ENCODE measurements at places on chromosomes 2 and 18.
A peak's percentile ranks its signal among the peaks of the same experiment; 100 is the strongest.

DNA sequence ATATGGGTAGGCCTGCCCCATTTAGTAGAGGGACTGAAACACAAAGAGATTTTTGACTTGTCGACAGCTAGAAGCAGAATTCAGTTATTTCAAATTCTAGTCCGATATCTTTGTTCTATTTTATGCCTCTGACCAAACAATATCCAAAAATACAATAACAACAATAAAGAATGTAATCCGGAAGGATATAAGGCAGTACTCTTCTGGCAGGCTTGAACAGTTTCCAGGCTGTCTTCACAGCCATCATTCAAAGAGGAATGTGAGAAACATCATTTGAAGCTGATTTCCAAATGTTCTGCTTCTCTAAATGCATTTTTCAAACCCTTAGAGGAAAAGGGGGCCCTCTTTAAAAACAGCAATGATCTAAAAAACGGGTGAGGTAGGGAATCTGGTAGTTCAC is 36.7 kb upstream of the SPTBN1 start:
- DNase-seq = no peak

DNA sequence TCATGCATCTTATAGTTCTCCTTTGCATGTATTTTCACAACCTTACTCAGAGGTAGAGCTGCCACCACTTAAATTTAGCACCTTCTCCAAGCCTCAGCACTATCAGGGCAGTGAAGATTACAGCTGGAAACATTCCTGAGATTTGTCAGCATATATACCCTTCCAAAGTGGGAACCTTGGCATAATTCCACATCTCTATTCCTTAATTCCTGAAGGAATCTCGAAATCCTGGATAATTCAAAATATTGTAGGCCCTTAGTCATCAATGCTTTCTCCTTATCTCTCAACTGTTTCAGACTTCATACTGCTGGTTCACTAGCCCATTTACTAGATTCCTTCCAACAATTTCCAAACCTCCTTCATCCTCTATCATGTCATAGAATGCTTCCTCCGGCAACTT is 87.4 kb downstream of the ITSN2 start:
- DNase-seq = no peak

DNA sequence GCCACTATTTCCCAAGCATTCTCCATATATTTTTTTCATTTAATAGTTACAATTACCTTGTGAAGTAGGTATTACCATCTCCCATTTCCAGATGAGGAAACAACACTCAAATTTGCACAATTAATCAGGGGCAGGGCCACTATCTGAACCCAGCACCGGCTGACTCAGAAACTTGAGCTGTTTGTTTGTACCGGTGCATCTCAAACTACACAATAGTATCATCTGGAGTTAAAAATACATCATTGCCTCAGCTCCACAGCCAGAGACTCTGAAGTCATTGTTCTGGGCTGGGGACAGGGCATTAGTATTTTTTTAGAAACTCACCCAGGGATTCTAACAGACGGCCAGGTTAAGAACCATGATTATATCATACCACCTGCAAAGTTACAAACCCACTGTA is 55.9 kb downstream of the CDCA7 start:
- DNase-seq = no peak

- DNase-seq = peak; percentile 98
These were observed 82.2 kb downstream of the ADD2 start for GRCh38 chr2:70685771-70686171.

DNA sequence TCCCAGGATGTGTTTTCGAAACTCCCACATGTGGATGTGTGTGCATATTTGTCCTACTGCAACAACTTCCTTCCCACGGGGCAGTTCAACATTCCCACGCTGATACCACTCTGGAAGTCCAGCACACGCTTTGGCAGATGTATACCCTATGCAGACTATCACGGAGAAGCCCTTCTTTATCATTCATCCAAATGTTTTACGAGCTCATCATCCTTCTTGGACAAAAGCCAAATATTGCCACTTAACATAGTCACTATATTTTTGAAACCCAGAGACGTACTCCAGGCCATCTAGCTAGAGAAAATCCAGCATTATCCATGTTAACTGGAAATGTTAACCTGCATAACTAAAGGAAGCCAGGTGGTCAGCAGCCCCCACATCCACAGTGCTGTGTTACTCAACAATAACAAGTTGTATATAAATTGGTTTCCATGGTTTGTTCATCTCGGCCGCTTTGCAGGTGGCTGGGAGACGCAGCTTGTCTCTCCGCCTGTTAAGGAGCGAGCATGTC is 131.5 kb downstream of the ZNF532 start:
- DNase-seq = no peak

GRCh38 chr2:129606496-129607270 is 372.8 kb upstream of the RAB6C start:
- no peak for DNase-seq

GRCh38 chr2:179936141-179936540 is 71.0 kb downstream of the CWC22 start:
- DNase-seq = no peak

GRCh38 chr2:104004821-104005220 is 849.1 kb upstream of the POU3F3 start:
- no peak for DNase-seq

DNA sequence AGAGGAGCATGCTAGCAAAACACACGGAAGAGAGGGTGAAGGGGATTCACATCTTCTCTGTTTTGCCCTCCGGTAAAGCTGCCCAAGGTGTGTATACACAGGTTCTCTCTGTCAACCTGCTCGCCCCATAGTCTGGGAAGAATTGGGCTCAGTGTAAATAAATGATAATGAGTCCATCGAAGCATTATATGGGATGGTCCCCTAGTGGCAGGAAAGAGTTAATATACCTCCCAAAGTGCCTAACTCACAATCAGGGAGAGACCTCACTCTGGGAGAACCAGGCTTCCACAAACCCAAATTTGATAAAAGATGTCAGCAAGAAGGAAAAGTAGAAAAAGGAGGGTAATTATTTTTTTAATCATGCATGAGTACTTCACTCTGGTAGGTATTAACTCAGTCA is 262.2 kb upstream of the ZNF521 start:
- no peak for DNase-seq

DNA sequence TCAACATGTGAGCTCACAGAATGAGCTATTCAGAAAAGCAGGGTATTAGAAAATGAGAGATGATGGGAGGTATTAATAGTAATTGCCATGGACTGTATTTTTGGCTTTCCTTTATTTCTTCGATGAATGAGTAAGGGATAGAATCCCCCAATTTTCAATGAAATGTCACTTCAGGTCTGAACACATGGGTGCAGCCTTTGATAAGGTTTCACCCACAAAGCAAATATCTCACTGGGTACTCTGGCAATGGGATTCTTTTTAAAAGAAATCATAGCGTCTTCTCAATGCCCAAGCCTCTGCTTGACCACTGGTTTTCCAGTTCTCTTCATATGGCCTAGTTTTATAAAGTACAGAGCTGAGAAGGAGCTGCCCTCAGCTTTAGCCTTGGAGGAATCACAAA is 610.5 kb upstream of the FANCL start:
- no peak for DNase-seq

DNA sequence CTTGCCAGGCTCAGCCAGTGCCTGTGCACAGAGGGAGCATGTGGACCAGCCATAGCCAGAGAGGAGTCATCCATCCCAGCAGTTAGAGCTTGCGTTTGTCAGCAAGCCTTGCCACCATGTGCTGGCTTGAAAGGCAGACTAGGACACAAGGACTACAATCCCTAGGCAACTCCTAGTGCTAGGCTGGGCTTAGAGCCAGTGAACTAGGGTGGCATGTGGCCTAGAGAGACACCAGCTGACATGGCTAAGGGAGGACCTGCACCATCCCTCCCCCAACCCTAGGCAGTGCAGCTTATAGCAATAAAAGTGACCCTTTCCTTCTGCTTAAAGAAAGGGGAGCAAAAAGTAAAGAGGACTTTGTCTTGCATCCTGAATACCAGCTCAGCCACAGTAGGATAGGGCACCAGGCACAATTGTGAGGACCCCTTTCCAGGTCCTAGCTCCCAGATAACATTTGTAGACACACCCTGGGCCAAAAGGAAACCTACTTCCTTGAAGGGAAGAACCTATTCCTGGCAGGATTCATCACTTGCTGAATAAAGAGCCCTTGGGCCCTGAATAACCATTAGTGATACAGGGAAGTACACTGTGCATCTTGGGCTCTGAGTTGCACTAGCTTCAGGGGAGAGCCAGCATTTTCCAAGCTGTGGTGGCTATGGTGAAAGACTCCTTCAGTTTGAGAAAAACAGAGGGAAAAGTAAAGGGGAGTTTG is 38.7 kb upstream of the UXS1 start:
- peak; percentile 5 for DNase-seq

GRCh38 chr2:26740890-26741302 is 23.2 kb upstream of the SLC35F6 start:
- no peak for DNase-seq

DNA sequence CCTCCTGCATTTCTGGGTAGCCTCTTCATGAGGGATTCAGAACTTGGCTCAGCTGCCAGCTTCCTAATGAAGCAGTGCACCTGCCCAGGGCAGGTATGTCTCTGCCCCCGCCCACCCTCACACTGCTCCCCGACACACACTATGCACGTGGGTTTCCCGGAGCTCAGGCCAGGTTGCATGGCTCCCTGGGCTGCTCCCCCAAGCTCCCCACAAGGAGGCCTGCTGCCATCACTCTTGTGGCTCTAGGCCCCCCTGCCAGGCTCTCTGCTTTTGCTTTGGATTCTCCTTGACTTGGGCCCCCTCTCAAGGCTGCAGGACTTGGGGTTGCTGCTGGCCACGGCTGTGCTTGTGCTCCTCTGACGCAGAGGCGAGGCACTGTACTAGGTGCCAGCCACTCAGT is 43.6 kb downstream of the ADD2 start:
- no peak for DNase-seq

- DNase-seq = no peak
These were observed 92.6 kb upstream of the ITGA4 start for GRCh38 chr2:181364492-181365170.

DNA sequence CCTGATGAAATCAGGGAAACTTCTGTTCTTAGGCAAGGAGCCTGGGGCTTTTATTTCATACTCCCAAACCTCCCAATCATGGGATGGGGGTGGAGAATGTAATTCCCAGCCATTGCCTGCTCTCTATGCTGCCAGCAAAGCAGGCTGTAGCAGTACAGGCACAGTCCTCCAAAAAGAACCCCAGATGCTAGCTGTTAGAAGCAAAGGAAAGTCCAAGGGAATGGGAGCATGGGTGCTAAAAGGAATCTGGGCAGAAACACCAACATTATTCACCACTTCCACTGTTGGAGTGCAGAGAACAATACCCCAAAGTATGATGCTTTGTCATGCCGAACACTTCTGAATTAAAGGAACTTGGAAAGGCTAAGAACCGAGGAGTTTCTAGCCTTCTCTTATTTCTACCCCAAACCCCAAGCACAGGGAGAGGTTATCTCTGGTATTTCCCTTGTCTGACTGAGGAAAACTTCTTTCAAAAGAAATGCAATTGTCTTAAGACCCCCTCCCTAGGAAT is 24.7 kb downstream of the MDH1 start:
- DNase-seq = no peak

DNA sequence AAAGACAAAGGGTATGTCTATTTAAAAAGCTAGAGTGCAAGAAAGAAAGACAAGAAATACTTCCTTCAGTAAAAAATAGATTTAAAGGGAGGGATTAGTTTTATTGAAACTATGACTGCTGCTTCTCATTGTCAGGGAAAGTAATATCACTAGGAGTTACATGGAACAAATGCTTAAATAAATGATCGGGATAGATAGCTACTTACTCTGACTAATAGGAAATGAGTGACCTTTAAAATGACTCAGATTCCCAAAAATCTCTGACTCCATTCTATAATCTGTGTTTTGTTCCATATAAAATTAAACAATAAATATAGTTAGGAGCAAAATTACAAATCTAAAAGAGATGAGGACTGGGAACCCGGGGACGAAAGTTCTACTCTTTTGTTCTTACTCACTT is 669.3 kb downstream of the NR4A2 start:
- no peak for DNase-seq

DNA sequence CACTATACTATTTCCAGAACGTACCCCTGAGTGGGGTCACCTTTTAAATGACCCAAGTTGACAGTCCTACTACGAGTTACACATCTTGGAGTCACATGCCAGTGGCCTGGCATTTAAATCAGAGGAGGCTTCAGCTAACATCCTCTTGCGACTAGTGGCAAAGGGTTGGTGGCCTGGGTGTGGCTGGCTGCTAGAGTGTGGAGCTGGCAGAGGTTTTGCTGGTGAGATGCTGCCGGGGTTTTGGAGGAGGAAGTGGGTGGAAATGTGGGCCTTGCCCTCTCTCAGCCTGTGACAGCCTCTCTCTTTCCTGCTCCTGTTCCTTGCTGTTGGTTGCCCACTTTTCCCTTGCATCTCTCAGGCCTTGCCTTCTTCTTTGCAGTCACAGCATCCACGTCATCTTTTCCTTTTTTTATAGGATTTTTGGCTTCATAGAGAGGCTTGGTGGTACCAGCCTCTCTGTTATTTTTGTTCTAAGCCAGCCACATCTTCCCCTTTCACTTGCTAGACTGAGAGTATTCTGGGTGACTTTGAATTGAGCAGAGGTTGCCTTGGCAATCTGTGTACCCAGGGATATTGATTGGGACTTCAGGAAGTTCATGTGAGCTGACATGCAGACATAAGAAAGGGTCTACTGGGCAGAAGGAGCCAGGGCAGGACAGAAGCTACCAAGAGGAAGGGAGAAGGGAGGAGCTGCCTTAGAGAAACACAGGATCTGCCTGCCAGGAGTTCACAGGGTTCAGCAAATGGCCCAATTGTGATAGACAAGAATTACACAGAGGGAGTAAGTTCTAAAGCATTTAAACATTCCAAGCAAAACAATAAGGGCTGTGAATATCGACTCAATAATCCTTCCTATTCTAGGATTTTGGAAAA is 55.4 kb downstream of the CDC42EP3 start:
- no peak for DNase-seq

- no peak for DNase-seq
These were observed 20.1 kb upstream of the CD207 start for GRCh38 chr2:70855667-70856066.

- peak; percentile 59 for DNase-seq
These were observed 180.0 kb upstream of the MMADHC start for GRCh38 chr2:149767516-149767974.

DNA sequence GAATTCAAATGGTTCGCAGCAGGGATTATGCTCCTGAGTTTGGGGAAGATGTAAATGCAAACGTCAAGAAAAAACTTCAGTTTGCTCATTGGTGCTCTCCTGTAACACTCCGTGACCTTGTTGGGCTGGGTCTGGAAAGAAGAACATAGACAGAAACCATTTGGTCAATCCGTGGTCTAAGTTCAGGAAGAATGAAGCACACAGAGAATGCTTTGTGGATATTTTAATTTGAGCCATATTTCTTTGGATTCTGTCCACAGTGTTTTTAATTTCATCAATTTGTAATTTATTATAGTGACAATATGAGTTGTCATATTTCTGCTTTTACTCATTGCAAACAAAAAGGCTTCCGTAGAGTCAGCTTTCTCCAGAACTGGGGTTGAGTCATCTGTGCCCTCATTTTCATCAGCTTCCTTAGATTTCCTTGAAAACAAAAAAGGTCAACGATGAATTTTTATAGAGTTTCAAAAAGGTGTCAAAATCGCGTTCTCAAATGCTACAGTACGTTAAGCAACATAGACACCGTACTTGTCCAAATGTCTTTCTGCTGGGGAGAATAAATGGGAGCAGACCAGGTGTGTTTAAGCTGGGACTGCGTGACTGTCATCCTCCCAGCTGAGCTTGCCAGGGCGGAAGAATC is 606.4 kb downstream of the RNF144A start:
- no peak for DNase-seq

- no peak for DNase-seq
These were observed 83.4 kb upstream of the RGPD4 start for GRCh38 chr2:107743274-107743673.

GRCh38 chr2:213834331-213834730 is 550.1 kb downstream of the SPAG16 start:
- DNase-seq = no peak

- no peak for DNase-seq
These were observed 12.4 kb upstream of the UPP2 start for GRCh38 chr2:158089322-158089721.

Data from cerebellar cortex (tissue), 1 donor.